Tibial artery (tissue), 4 donors: ENCODE measurements at places on chromosomes 7 and 10.

- DNase-seq: no peak
Measured at GRCh38 chr10:78515038-78515872, 481.6 kb downstream of the RPS24 start.

GRCh38 chr10:124224331-124225028 lies 131.1 kb upstream of the CHST15 start:
- no peak for DNase-seq

DNA sequence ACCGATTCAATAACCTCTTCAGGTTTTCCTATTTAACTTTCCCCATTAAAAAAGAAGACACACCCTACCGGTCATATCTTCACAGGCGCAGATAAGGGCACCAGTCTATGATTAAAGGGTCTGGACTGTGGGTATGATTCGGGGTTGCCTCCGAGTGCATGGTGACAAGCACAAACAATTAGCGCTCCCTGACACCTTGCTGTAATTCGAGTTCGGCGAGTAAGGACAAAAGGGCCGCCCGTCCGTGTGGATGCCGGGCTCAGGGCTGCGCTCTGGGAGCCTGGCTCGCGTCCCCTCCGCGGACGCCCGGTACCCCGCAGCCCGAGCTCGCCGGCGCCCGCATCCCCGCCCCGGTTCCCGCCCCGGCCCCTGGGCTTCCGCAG lies 111.9 kb upstream of the RHEB start:
- no peak for DNase-seq

DNA sequence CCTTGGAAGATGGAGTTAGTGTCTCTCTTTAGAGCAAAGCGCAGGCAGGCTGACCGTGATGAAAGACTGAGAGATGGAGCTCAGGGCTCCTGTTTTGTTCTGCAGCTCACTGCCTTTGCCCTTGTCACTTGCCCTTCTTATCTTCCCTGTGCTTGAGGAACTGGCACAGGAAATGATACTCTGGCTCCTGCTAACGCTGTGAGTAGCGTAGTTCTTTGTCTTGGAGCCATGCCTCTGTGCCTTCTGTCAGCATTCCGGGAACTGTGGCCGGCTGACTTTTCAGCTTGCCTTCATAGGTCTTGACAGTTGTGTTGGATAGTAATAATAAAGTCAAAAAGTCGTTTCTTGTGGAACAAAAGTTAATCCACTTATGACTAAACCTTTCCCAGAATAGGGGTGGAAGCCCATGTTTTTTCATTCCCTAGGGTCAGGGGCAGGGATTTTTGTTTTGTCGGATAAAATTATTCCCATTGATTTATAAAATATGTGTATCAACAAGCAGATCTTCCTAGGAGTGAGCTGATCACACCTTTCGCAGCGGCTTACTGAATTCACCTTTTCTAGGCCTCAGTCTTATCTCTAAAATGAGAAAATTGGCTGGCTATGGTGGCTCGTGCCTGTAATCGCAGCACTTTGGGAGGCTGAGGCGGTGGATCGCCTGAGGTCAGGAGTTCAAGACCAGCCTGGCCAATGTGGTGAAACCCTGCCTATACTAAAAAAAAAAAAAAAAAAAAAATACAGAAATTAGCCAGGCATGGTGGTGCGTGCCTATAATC lies 16.6 kb upstream of the TMEM236 start:
- DNase-seq: peak; percentile 64

DNA sequence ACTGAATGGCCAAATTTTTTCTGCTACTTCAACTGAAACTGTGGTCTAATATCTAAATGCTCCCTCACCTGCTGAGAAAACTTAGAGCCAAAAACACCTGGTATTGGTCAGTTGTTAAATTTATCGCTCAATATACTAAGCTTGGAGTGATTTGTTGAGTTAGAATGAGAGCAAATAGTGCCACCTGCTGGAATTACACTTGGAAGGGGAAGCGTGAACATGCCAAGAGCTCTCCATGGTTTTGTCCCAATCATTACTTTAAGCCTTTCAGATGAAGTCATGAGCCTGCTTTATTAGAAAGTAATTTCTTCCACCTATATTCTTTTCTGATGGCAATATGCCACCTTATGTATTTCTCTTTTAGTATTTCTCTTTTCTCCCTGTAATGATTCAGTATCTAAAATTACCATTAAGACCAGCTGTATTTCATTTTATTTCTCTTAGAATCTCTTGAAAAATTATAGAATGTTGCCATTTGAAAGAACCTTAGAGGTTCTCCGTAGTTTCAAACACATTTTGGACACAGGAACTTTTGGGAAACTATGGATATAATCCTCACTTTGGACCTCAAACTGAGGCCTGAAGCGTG lies 447.8 kb upstream of the C7orf33 start:
- DNase-seq: no peak

GRCh38 chr10:26407406-26407969 lies 30.7 kb upstream of the APBB1IP start:
- no peak for DNase-seq

- peak; percentile 56 for DNase-seq
Measured at GRCh38 chr10:48470115-48470892, 134.6 kb downstream of the ARHGAP22 start.

DNA sequence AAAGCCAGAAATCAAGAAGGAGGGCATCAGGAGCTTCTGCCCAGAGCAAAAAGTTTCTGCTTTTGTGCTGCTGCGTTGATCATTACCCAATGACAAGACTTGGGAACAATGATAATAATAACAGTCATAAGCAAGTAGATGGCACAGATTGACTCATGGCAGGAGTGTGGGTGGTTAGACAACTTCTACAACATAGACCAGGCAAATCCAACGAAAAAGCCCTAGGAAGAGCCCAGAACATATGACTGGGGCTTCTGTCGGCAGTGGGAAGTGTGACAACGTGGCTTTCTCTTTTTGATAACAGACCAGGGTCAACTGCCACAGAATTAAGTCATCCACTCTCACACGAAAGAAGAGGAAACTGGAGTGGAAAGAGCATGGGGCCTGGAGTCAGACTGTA lies 85.4 kb upstream of the TRIL start:
- DNase-seq: no peak

- no peak for DNase-seq
Measured at GRCh38 chr10:15660990-15661389, 58.7 kb downstream of the ITGA8 start.

GRCh38 chr10:34710391-34710751 lies 104.7 kb downstream of the PARD3 start:
- DNase-seq: no peak

DNA sequence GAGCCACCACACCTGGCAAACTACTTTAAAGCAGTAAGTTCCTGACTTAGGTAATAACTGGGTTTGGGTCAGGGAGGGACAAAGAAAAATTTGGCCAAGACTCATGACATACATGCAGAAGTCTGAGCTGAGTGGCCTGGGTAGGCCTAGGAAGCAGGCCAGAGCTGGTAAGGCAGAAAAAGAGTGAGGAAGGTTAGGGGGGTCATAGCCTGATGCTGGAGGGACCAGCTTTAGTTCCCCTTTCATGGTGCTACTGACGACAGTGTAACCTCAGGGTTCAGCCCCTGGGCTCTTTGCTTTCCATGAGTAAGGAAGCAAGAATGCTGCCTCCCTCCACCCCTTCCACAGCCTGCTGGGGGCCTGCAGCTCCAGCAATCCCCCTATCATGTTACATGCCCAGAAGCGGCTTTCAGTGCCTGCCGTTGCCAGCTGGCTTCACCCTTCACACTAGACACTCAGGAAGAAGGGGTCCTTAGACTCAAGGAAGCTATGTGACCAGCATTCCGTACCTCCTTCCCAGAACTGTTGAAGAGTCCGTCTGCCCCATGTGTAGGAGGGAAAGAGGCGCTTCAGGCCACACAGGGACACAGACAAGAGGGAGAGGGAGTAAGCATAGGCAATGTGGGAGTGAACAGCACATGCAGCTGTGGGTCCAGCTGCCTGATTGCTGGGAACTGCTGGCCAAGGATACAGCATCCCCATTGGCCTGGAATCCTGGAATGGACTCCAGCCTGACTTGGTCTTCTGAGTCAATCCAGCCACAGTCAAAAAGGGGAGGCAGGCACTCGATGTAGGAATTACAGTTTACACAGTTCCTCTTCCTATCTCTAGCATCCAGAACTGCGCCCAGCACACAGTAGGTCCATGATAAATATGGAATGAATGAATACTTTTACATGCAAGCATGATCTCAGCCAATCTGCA lies 4.1 kb upstream of the PLAU start:
- DNase-seq: peak; percentile 91

GRCh38 chr7:95316588-95316987 lies 7.7 kb downstream of the PON1 start:
- no peak for DNase-seq

DNA sequence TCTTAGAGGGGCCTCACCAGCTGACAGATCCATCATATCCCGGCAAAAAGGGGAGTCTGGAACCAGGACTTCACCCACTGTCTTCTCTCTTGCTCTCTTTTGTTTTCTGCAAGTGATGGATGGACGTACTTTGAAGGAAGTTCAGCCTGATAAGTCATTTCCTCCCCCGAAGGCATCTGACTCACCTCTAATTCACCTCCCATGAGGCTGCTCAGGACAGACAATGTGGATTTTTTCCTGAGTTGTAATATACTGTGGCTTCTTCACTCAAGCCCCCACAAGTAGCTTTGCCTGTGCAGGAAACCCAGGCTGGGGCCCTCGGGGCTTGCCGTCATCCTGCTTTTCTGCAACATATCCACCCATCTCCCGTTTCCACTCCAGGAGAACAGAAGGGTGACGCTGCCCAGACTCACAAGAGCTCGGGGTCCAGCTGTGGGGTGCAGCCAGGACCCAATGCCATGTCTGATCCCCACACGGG lies 70.4 kb downstream of the ASB13 start:
- DNase-seq: no peak

DNA sequence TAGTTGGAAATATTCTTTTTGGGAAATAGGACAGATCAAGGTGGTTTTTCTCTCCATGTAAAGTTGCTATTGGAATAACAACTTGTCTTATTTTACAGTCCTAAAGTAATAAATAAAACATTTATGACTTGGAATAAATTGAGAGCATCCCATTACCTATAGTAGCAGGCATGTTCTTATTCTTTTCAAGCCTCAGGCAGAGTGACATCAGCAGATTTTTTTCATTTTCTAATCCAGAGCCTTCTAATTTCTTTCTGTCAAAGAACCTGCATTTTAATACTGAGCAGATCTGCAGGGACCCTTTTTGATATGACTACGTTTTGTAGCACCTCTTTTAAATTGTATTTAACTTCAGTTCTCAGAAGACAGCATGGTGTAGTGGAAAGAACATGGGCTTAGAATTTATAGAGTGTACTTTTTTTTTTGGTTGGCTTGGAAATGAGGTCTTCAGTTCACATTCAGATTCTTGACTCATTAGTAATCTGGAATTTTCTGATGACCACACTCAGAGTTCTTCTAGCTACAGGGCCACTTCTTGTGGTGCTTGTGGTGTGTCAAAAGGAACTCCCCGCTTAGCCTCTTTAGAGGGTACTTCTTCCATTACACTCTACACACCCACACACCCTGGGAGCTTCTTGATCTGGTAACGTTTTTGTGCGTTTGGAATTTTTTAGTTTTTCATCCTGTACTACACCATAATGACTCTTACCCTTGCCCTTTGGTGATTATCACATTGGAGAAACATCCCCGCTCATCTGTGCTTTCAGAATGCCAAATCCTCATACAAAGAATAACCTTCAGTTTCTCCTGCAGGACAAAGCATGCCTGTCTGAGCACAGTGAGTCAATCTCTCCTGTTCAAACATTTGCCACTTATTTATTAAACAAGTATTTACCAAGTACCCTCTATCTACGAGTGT lies 34.6 kb downstream of the AGK start:
- no peak for DNase-seq

GRCh38 chr10:71033396-71033980 lies 145.1 kb upstream of the PCBD1 start:
- no peak for DNase-seq

- DNase-seq: peak; percentile 70
Measured at GRCh38 chr7:30920584-30921539, 9.2 kb downstream of the AQP1 start.

DNA sequence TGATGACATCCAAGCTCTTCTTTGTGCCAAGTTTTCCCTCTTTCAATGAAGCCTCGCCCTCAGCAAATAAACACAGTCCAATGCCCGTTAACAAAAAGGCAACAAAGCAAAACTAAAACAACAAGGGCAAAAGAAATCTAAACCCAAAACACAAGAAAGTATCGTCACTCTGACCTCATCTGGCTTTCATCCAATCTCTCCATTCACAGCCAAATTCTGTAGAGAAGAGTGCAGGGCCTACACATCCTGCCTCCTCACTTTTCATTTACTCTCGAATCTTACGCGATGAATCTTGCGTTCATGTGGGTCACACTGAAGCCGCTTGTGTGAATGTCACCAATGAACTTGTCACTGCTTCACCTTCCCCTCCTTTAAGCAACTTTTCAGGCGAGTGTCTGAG lies 15.9 kb upstream of the AKR1E2 start:
- no peak for DNase-seq

- DNase-seq: no peak
Measured at GRCh38 chr10:33229252-33229948, 105.1 kb downstream of the NRP1 start.

DNA sequence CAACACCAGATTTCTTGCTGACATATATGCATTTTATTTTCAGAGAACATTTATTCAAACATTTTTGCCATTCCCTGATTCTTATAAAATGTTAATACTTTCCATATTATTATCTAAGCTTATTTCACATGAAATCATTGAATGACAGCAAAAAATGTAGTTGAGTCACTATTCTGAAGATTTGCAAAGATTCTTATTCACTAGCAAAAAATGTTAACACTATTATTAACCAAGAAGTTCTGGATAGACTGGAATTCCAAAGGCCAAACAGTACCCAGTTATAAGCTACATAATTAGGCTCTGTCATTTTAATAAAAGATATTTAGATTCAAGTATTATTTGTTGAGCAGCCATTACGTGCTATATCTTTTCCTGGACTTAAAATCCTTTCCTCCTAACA lies 4.3 kb downstream of the GSTO2 start:
- DNase-seq: no peak

DNA sequence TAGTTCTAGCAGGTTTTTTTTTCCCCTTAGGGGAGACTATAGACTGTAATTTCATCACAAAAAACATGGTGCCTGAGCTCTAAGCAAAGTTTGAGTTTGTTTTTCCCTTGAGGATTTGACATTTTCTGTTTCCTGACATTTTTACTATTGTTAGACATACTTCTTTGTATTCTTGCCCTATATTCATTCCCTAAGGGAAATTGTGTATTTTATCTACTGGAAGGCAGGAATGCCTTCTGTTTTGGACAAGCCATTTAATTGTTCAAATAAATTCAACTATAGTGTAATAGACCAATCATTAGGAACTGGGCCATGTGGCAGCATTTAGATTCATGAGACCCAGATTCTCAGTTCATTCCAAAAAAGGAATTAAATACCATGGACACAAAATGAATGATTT lies 335.0 kb downstream of the EXOC4 start:
- DNase-seq: no peak

GRCh38 chr10:43222210-43222720 lies 44.6 kb downstream of the RASGEF1A start:
- peak; percentile 9 for DNase-seq

DNA sequence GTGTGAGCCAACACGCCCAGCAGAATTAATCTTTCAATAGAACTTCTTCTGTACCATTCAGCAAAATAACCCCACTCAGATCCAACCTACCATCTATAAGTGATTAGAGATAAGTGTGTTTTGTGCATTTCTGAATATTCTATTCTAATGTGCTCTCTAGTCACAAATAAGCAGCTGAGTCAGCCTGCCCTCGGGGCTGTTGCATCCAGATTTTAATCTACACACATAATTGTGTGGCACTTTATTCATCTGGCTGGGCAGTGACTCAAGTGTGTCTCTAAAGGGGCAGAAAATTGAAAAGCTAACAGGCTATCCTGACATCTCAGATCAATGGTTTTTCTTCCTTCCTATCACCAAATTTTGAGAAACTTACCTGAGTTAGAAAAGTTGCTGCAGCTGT lies 60.3 kb downstream of the PRR15 start:
- DNase-seq: no peak
